ENCODE measurements at places on chromosomes 3 and 15. TPM values are rescaled to one million over a fixed set of nuclear protein-coding genes. Genes with fewer than 3 reads are reported as not detected.
A peak's percentile ranks its signal among the peaks of the same experiment; 100 is the strongest.

GRCh38 chr3:82030916-82031315 is 269.5 kb upstream of the GBE1 start:
- DNase-seq: peak; percentile 57

DNA sequence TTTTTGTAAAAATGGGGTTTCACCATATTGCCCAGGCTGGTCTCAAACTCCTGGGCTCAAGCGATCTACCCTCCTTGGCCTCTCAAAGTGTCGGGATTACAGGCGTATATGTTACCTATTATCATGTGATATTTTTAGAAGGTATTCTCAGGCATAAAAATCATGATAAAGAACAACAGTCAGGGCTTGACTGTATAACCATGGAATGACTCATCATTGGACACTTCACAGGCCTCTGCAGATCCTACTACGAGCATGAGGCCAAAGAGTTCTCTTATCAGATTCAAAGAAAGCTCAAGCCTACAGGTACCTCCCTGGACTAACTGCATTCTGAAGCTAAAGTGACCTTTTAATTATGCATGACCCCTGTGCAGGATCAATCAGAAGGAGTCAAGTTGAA is 91.7 kb upstream of the PRICKLE2 start:
- DNase-seq: no peak

DNA sequence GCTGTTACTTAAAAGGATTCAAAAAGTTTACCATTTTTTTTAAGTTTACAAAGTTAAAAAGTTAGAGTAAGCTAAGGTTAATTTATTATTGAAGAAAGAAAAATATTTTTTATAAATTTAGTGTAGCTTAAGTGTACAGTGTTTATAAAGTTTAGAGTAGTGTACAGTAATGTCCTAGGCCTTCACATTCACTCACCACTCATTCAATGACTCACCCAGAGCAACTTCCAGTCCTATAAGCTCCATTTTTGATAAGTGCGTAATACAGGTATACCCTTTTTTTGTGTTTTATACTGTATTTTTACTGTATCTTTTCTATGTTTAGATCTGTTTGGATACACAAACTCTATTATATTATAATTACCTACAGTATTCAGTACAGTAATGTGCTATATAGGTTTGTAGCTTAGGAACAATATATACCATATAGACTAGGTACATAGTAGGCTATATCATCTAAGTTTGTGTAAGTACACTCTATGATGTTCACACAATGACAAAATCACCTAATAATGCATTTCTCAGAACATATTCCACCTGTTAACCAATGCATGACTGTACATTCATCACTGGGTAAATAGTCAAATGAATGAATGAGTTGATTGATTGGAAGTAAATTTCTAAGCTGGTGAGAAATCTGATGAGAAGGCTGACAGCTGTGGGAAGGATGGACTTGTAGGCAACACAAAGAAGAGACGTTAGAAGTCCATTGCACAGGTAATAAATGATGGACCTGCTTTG is 95.2 kb upstream of the CDIN1 start:
- no peak for DNase-seq

GRCh38 chr3:16173283-16174025 is 1.0 kb upstream of the GALNT15 start:
- DNase-seq: no peak

DNA sequence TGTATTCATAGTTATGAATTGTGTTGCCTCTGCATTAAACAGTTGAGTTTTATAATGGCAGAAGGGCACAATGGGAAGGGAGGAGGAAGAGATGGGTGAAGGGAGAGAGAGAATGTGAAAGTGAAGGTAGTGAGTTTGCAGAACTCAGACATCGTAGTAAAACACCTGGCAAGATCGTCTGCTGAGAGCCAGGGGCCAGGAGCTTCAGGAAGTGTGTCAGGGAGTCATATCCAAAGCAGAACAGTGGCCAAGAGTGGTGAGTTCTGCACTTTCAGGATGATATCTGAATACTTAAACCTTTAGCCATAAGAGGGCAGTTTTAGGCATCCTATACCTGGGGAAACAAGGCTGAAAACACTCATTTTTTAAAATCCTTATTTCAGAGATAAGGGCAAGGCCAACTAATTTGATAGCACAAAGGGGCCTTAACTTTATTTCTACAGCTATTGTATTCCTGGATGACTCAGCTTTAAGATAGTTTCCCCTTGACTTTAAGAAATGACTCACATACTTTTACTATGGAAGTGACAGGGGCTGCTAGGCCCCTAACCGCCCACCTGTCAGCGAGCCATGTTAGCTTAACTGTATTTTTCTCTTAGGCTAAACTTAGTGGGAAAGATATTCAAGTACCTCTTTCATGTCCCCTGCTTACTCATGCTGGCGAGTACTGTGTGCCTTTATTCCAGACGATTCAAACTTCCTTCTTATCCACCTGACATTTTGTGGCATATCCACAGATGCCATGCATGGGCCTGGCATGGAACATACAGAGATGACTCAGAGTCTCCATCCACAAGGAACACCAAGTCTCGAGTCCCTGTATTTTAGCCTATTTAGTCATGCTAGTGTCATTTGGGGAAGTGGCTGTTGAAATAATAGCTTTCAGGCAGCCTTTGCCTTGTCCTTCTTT is 53.9 kb downstream of the RLBP1 start:
- DNase-seq: peak; percentile 17

DNA sequence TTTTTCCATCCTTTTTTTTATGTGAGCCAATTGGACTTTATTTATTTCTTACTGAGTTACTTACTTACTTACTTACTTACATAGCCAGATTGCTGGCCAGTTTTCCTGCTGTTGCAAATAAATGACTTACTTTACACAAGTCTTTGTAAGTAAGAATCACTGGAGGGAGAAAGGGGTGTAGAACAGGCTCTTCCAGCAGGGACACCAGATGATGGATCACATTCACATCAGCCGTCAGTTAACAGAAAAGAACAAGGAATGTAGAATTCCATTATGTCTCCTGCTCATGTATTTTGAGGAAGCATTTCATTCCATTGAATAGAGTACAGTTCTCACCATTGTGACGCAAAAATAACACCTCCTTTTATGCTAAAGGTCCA is 188.6 kb downstream of the FNDC3B start:
- no peak for DNase-seq

GRCh38 chr3:171986757-171987518 is 52.4 kb upstream of the FNDC3B start:
- no peak for DNase-seq

DNA sequence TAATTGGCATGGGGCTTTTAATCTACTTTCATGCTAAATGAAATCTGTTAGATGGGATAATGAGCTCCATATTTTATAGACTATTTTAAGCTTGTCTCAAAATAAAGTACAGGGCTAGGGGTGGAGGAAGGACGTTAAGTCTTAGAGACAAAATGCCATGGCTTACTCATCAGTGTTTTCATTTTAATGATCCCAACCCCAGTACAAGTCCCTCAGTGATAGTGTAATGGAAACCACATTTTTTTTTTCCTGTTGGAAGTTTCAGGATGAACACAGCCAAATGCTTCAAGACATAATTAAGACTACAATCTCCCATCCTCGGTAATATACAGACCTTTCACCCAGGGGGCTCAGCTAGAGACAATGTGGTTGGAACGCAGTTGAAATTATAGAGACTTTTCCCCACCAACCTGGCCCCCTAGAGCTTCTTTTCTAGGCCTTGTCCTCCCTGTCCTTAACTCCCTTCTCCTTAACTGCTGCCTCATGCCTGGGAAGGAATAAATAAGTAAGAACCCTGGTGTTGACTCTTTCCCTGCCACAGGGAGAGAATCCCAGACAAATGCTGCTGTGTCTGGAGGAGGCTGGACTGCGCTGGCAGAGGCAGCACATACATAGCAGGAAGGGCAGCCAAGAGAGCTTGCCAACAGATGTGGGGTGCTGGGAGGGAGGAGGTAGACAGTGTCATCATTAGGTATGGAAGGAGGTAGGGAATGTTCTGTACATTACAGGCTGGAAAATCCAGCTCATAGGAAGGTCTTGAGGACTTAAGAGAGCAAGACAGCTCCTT is 115.4 kb upstream of the ROPN1 start:
- no peak for DNase-seq

DNA sequence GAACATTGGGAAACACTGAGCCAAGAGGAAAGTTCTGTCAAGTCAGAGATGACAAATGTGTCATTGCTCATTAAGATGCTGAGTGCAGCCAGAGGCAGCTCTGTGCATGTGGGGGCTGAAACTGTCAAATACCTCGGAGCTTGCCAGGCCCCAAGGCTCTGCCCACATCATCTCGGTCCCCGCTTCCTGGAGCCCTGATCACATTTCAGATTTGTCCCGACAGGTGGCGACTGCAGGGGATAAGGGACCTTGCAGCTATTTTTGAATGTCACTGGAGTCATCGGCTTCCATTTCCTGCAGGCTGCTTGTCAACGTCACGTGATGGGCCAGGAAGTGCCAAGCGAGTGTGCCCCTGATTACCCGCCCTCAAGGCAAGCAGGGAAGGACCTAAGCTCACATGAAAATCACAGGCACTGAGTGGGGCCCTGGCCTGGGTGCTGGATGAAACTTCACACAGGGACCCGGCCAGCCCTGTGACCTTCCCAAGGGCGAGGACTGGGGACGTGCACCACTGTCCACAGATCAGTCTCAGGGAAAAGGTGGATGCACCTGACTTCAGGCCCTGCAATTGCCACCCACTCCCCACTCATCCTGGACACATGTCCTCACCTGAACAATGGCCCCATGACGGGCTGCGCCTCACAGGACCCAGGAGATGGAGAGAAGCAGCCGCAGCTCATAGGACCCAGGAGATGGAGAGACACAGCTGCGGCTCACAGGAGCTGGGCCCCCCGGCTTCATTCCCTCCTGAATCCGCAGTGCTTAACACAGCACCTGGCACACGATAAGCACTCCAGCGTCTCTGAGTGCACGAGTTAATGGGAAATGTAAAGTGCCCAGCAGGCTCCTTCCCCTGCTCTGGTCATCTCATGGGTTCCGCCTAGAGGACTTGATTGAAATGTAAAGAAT is 73.4 kb downstream of the NUP210 start:
- DNase-seq: peak; percentile 77

- no peak for DNase-seq
Measured at GRCh38 chr3:47617086-47618010, 38.7 kb upstream of the CSPG5 start.

DNA sequence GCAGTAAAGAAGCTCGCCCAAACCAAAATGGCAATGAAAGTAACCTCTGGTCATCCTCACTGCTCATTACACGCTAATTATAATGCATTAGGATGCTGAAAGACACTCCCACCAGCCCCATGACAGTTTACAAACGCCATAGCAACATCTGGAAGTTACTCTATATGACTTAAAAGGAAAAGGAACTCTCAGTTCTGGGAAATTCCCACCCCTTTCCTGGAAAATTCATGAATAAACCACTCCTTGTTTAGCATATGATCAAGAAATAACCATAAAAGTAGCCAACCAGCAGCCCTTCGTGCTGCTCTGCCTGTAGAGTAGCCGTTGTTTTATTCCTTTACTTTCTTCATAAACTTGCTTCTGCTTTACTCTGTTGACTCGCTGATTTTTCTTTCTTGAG is 164.6 kb downstream of the SMAD6 start:
- no peak for DNase-seq

The TEX55 gene
- 0.10 TPM for total RNA-seq

The CCNB2 gene
- 193 TPM for total RNA-seq

The MASP1 gene
- 0.34 TPM for total RNA-seq

Data from SJCRH30 (cell line).